ENCODE measurements at places on chromosomes 7 and 10.

GRCh38 chr7:111855842-111856227, 293.5 kb upstream of the IMMP2L start:
- DNase-seq: no peak

- no peak for DNase-seq
Measured at GRCh38 chr10:84038035-84038434, 101.3 kb upstream of the GHITM start.

- no peak for DNase-seq
Measured at GRCh38 chr7:87146740-87147386, 5.4 kb upstream of the DMTF1 start.

- no peak for DNase-seq
Measured at GRCh38 chr7:132635127-132635526, 58.9 kb upstream of the PLXNA4 start.

- DNase-seq: no peak
Measured at GRCh38 chr10:71747551-71748523, 25.5 kb downstream of the VSIR start.

GRCh38 chr10:121462955-121463354, 135.3 kb downstream of the FGFR2 start:
- no peak for DNase-seq

GRCh38 chr10:36425131-36425797, 700.1 kb upstream of the ANKRD30A start:
- no peak for DNase-seq

- no peak for DNase-seq
Measured at GRCh38 chr7:77242068-77242467, 42.4 kb upstream of the FGL2 start.

GRCh38 chr10:34229917-34230316, 585.2 kb downstream of the PARD3 start:
- no peak for DNase-seq

- DNase-seq: no peak
Measured at GRCh38 chr7:96558093-96558492, 151.6 kb downstream of the SEM1 start.
